NCI-H460 (cell line): ENCODE measurements at places on chromosomes 16 and 17. TPM values are rescaled to one million over a fixed set of nuclear protein-coding genes. Genes with fewer than 3 reads are reported as not detected.

KRTAP1-1 gene
- total RNA-seq = not detected in 2 replicates

SOX8 gene
- 0.97 and 1.5 TPM in 2 replicates for total RNA-seq

CEP295NL gene
- 0.20 and 0.35 TPM in 2 replicates for total RNA-seq

CACNG3 gene
- not detected in 2 replicates for total RNA-seq

FBXO47 gene
- total RNA-seq = not detected in 2 replicates

TCAP gene
- 0.63 and 1.1 TPM in 2 replicates for total RNA-seq

TBKBP1 gene
- 2.7 and 5.3 TPM in 2 replicates for total RNA-seq
